ENCODE measurements at places on chromosomes 13 and 19.

GRCh38 chr19:7665076-7665475 is 3.8 kb upstream of the RETN start:
- DNase-seq: no peak

GRCh38 chr19:55699221-55699620 is 24.2 kb downstream of the EPN1 start:
- DNase-seq: no peak

GRCh38 chr19:49790866-49791265 is 22.2 kb downstream of the FUZ start:
- DNase-seq: no peak

- DNase-seq: no peak
These were observed 10.9 kb upstream of the DOCK9 start for GRCh38 chr13:98988780-98989179.

- peak; percentile 22 for DNase-seq
These were observed 685 bp downstream of the VWA8 start for GRCh38 chr13:41960211-41960636.

GRCh38 chr13:35388441-35389355 is 87.8 kb downstream of the MAB21L1 start:
- DNase-seq: peak; percentile 29

DNA sequence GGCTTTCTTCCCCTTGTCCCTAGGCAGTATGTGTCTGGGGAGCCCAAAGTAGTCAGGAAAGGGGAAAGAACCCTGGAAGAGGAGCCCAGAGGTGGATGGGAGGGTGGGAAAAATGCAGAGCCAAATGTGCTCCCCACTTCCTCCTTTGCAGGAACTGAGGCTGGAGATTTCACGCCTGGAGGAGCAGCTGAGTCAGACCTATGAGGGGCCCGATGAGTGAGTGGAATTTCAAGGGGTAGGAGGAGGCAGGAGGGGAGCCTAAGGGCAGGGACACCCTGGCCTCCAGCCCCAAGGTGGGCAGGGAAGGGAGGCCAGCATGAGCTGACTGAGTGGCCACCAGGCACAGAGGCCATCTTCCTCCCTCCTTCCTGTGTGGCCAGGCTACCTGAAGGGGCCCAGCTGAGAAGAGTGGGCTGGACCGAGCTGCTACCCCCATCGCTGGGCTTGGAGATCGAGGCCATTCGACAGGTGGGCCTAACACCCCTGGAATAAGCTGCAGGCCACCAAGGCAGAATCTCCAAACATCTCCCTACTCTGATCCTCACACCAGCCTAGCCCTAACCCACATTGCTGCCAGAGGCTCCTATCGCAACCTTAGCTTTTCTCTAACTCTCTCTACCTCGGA is 14.3 kb downstream of the PTH2 start:
- DNase-seq: no peak

DNA sequence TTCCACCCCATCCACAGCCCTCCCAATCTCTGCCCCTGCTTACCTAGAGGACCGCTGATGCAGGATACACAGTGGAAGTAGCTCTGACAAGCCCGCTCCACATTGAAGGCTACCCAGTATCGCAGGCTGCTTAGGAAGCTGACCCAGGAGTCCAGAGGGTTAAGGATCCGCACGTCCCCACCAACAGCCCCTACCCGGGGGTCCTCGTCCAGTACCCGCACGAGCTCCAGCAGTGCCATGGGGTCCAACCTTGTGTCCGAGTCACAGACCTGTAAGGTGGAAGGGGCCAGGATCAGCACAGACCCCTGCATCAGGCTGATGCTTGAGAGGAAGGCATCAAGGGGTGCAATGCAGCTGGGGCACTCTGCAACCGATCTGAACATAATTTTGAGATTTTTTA is 6.9 kb downstream of the HAS1 start:
- DNase-seq: no peak

- DNase-seq: no peak
These were observed 885 bp downstream of the MLNR start for GRCh38 chr13:49220856-49221589.

DNA sequence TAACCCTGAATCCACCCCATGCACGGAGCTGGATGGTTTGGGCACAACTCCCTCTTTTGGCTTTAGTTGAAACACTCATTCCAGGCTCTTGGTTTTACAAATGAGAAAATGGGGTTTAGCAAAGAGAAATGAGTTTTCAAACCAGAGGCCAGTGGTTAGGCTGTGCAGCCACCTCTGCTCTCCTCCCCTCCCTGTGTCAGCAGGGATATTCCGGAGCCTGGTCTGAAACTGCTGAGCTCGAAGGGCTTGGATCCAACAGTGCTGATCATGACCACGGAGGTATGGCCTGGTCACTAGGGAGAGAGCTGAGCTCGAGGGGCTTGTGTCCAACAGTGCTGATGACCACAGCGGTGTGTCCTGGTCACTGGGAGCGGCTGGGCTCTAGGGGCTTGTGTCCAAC is 41.5 kb downstream of the ZNF787 start:
- no peak for DNase-seq

DNA sequence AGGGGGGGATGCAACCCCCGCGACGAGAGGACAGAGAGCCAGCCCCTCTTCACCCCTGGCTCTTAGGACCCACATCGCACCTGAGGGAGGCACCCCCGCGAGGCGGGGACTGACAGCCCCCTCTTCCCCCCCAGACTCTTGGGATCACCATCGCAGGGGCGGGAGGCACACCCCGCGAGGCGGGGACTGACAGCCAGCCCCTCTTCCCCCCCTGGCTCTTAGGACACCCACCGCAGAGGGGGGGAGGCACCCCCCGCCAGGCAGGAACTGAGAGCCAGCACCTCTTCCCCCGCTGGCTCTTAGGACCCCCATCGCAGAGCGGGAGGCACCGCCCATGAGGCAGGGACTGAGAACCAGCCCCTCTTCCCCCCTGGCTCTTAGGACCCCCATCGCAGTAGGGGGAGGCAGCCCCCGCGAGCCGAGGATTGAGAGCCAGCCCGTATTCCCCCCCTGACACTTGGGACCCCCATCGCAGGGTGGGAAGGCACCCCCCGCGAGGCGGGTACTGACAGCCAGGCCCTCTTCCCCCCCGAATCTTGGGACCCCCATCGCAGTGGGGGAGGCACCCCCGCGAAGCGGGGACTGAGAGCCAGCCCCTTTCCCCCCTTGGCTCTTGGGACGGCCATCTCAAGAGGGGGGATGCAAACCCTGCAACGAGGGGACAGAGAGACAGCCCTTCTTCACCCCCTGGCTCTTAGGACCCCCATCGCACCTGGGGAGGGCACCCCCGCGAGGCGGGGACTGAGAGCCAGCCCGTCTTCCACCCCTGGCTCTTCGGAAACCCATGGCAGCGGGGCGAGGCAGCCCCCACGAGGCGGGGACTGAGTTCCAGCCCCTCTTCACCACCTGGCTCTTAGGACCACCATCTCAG is 2425.1 kb upstream of the PCDH20 start:
- DNase-seq: no peak

DNA sequence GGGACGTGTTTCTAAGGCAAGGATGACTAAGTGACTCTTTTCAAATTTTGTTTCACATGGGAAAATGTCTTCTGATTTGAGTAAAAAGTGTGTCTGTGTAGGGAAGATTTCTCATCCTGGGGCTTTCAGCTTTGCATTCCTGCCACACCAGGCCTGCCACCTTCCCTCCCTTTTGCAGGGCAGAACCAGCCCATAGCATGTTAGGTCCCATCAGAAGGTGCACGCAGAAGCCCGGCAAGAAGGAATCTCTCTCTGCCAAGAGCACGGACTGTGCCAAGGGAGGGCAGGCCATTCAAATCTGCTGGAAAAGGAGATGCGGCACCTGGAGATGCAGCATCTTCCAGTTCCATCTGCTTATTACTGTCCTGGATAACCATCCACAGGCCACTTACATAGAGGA is 212.0 kb downstream of the SLC7A1 start:
- DNase-seq: no peak

DNA sequence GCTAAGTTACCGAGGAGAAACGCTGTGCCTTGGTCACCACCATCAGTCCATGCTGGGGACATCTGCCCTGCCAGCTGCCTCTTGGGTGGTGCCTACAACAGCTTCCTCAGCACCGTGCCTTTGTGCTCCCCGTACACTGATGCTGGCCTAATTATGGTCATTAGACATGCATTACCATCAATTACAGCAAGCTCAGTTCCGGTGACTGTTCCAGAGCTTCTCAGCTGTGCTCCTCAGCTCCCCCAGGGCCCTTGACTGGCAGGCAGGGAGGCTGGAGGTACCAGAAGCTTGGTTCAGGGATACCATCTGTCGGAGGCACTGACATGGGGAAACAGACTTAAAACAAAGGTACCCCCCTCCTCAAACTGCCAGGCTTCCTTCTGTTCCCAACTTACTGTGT is 40.2 kb downstream of the CILP2 start:
- DNase-seq: no peak

GRCh38 chr13:77038907-77039480 is 12.0 kb upstream of the FBXL3 start:
- DNase-seq: no peak

DNA sequence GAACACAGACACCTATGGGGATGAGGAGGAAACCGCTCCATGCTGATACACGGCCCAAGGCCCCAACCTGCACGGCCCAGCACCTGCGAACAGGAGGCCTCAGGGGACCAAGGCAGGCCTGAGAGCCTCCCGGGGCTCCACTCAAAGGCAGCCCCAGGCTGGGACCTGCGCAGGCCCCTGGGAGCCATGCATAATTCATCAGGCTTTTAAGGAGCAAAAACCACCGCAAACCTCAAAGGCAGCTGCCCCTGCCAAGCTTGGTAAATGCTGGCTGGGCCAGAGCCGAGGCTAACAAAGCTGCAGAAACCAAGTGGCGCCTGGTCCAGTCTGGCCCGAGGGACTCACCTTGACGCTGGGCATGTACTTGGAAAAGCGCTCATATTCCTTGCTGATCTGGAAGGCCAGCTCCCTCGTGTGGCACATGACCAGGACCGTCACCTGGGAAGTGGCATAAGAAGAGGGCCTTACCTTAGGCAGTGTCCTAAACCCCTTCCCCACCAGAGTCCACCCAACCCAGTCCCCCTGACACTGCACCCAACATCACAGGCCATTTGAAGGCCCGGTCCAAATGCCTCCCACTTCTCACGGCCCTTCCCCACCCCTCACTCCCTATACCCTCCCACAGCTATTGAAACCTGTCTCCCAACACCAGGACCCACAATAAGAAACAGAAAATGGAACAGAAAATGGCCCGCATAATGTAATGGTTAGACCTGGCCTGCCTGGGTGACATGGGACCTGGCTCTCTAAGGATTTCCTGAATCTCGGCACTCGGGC is 7.8 kb downstream of the DDX39A start:
- no peak for DNase-seq

- no peak for DNase-seq
These were observed at the start of gene RASIP1 for GRCh38 chr19:48740164-48740972. Gene RASIP1 (minus strand): TSS chr19:48740610. CDS start chr19:48740282, 328 bp downstream.

DNA sequence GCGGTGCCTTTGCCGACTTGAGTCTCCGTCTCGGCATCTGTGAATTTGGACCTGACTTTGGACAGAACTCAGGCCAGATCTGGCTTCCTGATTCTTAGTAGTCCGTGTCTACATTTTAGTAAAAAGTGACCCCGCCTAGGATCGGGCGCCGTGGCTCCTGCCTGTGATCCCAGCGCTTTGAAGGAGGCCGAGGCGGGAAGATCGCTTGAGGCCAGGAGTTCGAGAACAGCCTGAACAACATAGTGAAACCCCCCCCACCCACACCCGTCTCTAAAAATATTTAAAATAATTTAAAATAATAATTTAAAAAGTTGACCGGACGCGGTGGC is 849 bp upstream of the TCF3 start:
- DNase-seq: no peak

DNA sequence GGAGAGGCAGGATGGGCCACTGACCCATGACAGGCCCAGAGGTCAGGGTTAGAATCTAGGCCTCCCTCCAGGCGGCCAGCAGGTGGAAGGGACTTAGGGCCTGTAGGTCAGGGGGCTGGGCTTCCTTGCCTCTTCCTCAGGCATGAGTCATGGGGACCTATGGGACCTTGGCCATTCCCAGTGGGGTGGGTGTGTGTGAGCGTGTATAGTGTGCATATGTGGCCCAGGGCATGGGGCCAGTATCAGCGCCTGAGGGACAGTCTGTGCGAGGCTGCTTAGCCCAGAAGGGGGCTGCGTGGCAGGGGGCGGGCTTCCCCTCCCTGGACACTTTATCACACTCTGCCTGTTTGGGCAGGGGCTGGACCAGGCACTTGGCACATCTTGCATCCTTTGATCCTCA is 13.3 kb downstream of the KCTD15 start:
- no peak for DNase-seq

GRCh38 chr13:36418022-36418805 is 14.1 kb upstream of the CCNA1 start:
- DNase-seq: no peak

DNA sequence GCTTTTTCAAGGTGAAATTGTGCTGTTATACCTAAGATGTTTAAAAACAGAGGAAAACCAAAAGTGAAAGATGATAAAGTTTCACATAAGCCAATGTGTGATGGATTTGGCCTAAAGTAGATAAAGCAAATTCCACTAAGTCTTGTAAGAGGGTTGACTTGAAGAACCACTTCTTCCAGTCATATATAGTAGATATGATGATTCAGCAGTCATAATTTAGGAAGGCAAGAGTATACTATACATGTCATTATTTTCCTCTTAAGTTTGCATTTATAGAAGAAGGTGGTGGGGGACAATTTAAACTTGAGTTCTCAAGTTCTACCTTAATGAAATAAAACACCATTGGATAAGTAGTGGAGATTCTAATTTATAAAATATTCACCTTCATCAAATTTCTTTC is 37.3 kb downstream of the PHF11 start:
- no peak for DNase-seq

DNA sequence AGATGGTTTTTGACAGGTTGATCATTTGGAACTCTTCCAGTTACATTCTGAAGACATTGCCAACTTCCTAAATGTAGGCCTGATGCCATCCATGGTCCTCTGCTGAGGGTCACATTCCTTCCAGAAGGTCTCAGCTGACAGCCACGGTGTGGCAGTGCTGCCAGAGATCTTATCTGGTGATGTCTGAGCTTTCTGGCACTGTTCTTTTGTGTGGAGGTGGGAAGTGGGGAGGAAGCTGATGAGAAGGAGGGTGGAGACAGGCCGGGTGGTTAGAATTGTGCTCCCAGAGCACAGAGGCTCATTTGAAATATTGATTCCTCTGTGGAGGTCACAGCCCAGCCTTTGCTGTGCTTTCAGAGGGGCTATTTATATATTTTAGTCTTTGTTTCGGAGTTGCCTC is 16.1 kb upstream of the MTIF3 start:
- no peak for DNase-seq

GRCh38 chr19:43594710-43595604 is 977 bp downstream of the IRGQ start:
- peak; percentile 49 for DNase-seq

DNA sequence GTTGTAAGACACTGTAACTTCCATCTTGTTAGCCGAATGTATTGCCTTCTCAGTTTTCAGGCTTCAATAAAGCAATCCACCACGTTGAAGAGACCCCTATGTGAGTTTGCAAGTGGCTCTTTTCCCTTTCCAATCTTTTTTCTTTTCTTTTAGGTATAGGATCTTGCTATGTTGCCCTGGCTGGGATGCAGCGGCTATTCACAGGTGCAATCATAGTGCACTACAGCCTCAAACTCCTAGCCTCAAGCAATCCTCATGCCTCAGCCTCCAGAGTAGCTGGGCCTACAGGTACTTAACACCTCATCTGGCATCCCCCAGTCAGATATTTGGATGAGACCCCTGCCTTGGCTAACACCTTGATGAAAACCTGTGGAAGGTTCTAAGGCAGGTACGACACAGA is 33.5 kb upstream of the FEM1A start:
- no peak for DNase-seq

- DNase-seq: no peak
These were observed 43.5 kb upstream of the CYP2B6 start for GRCh38 chr19:40947573-40947972.

- DNase-seq: no peak
These were observed 1.1 kb downstream of the ZNF444 start for GRCh38 chr19:56142087-56142787.

All from left kidney (tissue), 8 donors.